Neural crest cell (in vitro differentiated cells): ENCODE measurements at places on chromosomes 16 and 17. TPM values are rescaled to one million over a fixed set of nuclear protein-coding genes. Genes with fewer than 3 reads are reported as not detected.

GRCh38 chr17:82126556-82127314, 28.7 kb upstream of the FASN start:
- no peak overlapping the region for H3K27ac ChIP-seq
- no peak for DNase-seq
- peaks cover 9% of the 10 kb centered on the region for H3K36me3 ChIP-seq
- peaks cover 8% of the 10 kb centered on the region for H3K4me1 ChIP-seq
- no peaks in the 10 kb centered on the region for H3K27me3 ChIP-seq

Gene SCGB1C2
- not detected in 2 replicates for total RNA-seq

Gene NHLRC4
- 0.84 and 0.86 TPM in 2 replicates for total RNA-seq

DNA sequence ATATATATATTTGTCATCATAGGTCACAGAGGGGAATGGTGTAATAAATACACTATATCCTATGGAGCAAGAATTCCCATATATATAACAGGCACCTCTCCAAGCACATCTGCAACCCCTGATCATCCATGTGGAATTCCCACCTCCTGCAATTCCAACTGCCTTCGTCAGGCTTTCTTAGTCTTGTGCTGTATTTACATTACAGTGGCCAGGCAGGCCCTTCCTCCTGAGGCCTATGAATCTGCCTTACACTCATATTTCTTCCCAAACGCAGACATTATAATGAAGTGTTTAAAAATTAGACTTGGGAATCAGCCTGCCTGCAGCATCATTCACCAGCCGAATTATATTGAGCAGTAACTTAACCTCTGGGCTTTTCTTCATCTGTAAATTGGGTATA, 19.3 kb upstream of the DNAH9 start:
- H3K27ac ChIP-seq = no peak overlapping the region
- no peaks in the 10 kb centered on the region for H3K4me1 ChIP-seq
- DNase-seq = no peak
- H3K27me3 ChIP-seq = no peaks in the 10 kb centered on the region
- no peak overlapping the region for H3K4me3 ChIP-seq

GRCh38 chr16:57071831-57072582, 20.4 kb upstream of the CPNE2 start:
- no peaks in the 10 kb centered on the region for H3K27me3 ChIP-seq
- no peak overlapping the region for H3K4me3 ChIP-seq
- DNase-seq = no peak
- H3K36me3 ChIP-seq = no peaks in the 10 kb centered on the region

- no peak overlapping the region for H3K4me3 ChIP-seq
- peaks cover 15% of the 10 kb centered on the region for H3K4me1 ChIP-seq
- no peak for DNase-seq
- H3K36me3 ChIP-seq = no peaks in the 10 kb centered on the region
- no peak overlapping the region for H3K27ac ChIP-seq
These were observed 11.5 kb upstream of the MMD start for GRCh38 chr17:55433029-55433628.

- DNase-seq = no peak
- no peaks in the 10 kb centered on the region for H3K27me3 ChIP-seq
- no peak overlapping the region for H3K27ac ChIP-seq
These were observed 292.0 kb downstream of the MAP2K4 start for GRCh38 chr17:12312692-12313091.

Gene OR2C1
- total RNA-seq = 0.16 TPM in 1 of 2 replicates, not detected in the other
